ENCODE measurements at places on chromosomes 12 and 14.

GRCh38 chr14:105974902-105975301, 448.5 kb downstream of the TMEM121 start:
- no peak for DNase-seq

- no peak for DNase-seq
Observed at GRCh38 chr14:103339561-103339960, 5.5 kb downstream of the EIF5 start.

GRCh38 chr14:52351233-52352060, 37.3 kb downstream of the PTGER2 start:
- DNase-seq, result no peak

DNA sequence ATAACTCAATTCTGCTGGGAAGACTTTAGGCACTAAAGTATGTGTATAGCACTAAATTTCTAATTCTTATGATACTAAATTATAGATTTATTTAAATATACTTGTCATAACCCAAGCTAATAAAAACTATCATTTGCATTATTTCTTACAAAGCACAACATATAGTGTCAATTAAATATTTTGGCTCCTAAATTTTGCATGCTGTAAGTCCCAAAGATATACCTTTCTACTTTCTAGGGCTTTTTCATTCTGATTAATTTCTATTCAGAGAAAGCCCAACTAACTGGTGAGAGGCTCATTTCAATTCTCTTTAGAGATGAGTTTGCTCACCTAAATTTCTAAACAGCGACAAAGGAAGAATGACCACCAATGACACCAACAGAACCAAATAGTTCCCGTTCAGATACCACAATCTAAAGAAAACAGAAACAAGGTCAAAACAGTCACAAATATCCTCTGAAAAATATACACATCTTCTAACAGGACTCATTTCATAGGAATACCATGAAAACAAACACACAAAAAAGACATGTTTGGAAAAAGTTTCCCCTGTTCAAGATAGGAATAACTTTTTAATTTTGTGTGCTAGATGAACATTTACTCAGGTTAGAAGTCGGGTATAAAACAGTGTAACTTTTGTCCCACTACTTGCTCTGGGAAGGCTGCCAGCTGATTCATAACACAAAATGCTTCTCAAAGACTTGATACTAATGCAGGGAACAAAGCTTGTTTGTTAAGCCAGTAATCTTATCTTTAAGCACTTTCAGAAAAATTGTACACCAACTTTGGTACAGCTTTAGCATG, 7.6 kb downstream of the SLC38A2 start:
- DNase-seq, result no peak

DNA sequence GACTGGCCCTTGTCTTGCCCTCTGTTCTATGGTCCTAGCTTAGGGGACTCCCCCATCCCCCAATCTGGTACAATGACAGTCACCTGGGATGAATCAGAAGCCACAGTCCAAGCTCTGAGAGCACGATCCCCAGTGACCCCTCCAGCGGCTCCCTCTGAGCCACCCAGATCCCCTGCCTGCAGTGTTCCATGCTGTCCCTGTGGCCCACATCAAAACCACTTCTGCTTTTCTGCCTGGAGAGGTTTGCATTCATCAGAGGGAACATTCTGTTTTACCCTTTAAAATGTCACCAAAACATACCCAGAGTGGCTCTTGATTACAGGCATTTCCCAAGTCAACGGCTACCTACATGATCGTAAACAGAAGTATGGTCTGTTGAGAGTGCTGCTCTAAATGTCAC, 47.5 kb downstream of the NOS1 start:
- no peak for DNase-seq

DNA sequence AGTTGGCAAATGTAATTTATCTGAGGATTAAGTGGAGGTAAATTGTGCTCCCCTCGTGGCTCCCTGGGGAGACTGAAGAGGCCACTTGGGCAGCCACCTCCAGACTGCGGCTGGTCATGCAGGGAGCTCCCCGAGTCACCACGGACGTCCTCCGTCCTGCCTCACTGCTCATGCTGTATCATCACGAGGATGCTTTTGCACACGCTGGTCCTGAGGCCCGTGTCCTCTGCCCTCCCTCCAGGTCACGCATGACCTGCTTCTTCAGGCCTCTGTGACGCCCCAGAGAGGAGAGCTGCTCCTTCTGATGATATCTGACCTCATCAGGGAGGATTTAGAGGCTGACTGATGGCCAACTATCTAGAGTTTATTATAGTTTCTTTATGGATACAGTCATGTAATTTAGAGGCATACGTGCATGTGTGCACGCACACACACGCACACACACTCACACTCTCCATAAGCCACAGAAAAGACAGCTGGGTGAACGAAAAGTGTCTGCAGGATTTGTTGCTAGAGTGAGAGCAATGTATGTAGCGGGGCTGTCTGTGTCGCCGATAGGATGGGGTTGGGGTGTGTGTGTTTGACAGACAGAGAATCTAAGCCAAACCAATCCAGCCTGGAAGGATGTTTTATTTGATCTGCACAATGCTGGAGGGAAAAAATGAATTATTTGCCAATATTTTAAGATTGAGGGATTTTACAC, 160.0 kb downstream of the ADGRD1 start:
- no peak for DNase-seq

DNA sequence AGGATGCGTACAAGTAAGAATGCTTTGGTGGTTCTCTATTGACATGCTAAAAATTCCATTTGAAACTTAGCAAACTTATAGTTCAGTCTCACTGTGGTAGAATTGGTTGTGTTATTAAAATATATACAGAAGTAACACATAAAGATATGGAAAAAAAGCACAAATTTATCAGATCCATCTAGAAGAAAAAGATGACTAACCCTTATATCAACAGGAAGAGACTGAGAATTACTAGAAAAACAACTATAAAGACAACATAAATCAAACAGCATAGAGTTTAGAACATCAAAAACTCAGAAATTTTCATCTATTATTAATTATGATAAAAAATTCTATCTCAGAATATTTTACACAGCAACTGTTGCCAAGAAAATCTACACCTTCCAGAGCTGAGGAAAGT, 491.0 kb downstream of the ETNK1 start:
- no peak for DNase-seq

GRCh38 chr12:12903642-12904609, 12.6 kb downstream of the GPRC5A start:
- DNase-seq, result no peak

GRCh38 chr12:114167431-114167830, 201.3 kb upstream of the RBM19 start:
- DNase-seq, result no peak

DNA sequence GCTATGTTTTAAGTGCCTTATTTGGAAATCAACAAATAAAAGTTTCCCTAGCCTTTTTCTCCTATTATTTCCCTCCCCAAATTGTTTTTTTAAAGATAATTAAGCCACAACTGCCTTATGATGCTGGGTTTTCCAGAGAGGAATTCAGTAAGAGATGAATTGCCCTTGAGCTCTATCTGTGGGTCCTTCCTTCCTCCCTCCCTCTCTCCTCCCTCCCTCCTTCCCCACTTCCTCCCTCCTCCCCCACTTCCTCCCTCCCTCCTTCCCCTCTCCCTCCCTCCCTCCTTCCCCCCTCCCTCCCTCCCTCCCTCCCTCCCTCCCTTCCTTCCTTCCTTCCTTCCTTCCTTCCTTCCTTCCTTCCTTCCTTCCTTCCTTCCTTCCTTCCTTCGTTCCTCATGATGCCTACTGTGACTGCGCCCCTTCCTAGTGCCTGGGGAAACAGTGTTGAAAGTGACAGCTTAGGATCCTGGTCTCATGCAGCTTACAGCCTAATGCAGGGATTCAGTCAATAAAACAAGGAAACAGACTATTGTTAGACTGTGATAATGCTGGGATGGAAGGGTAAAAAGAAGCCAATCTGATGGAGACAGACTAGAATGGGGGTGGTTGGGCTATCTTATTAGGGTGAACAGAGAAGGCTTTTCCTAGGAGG, 1417.1 kb downstream of the AACS start:
- no peak for DNase-seq

DNA sequence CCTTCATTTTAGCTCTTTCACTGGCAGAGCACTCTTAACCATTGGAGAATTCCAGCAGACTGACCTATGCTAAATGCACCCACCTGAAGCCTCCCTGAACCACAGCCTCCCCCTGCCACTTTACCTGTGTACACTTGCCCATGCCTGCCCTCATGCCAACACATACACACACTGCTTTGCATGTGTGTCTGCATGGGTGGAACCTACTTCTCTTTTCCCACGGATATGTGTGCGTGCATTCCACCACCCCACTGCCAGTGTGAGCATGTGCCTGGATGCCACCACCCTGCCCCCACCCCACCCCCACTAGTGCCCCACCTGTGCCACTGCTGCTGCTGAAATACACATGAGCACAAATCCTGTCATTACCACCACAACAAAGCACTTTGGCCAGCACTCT, 49.5 kb upstream of the EEA1 start:
- DNase-seq, result no peak

DNA sequence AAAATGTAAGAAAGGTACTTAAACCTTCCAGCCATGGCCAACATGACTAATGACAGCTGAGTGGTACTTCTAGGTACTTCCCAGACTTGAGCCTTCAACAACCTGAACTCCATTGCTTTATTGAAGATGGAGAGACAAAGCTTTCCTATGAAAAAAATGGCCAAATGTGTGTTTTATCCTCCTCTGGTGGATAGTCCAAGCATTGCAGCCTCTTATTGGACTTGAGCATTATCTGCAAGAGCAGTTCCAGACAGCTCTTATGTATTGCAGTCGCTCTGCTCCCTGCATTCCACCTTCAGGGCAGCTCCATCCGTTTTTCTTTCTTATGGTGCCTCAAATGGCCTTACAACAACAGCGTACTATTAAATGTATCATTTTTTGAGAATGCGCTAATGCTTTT, 588.2 kb downstream of the NRXN3 start:
- DNase-seq, result no peak

DNA sequence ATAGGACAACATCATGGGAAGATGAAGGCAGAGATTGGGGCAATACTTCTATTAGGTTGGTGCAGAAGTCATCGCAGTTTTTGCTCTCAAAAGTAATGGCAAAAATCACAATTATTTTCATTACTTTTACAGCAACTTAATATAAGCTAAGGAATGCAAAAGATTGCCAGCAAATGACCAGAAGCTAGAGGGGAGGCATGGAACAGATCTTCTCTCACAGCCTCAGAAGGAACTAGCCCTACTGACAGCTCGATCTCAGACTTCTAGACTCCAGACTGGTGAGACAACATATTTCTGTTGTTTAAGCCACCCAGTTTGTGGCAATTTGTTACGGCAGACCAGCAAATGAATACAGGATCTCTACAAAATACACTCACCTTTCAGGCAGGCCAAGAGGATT, 348.5 kb upstream of the TBX3 start:
- no peak for DNase-seq

DNA sequence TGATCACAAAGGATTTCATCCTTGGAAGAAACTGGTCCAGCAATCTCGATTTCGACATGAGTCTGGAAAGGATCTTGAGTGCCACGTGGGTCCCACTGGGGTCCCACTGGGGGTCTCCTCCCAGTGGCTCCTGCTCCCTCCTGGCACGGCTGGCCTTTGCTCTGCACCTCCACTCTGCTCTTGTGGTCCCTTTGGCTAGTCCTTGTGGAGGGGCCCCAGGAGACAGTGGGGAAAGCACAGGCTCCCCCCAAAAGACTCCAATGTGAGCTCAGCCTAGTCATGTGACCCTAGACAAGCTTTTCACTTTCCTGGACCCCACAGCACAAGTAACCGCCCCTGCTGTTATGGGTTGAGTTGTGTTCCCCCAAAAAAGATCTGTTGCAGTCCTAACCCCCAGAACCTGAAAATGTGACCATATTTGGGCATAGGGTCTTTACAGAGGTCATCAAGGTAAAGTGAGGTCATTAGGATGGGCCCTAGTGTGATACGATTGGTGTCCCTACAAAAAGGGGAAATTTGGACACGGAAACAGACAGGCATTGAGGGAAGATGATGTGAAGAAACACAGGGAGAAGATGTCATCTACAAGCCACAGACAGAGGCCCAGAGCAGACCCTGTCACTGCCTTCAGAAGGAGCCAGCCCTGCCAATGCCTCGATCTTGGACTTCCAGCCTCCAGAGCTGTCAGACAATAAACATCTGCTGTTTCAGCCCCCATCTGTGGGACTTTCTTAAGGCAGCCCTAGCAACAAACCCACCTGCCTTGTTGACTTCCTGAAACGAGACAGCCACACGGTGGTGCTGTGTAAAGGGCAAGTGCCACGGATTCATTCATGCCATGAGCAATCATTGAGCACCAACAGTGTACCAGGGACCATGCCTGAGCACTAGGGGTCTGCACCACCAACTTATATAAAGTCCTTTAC, 23.8 kb upstream of the PPP2R5C start:
- DNase-seq, result no peak

- no peak for DNase-seq
Observed at GRCh38 chr12:23770202-23770938, 179.1 kb downstream of the SOX5 start.

DNA sequence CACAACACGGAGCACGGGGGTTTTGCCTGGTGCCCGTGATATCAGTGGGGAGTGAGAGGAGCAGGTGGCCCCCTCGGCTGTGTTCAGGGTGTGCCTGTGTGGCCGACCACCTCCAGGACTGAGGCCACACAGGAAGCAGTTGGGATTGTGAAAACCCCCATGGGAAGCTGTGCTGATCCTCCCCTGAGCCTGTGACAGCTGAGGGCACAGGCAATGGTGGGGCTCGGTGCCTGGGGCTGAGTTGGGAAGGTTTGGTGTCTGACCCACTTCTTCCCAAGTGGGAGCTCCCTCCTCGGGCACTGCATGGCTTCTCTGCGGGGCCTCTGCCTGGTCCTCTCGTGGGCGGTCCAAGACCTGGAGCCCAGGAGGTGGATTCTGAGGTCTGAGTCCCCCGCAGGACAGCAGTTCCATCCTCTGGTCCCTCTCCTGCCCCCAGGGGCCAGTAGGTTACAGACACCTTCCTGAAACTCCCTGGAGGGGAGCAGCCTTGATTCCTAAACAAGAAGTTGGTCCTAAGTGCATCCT, 17.9 kb downstream of the PACS2 start:
- no peak for DNase-seq

GRCh38 chr14:79602045-79602444, 609.3 kb downstream of the DIO2 start:
- no peak for DNase-seq

GRCh38 chr14:87060405-87060804, 932.6 kb downstream of the GALC start:
- no peak for DNase-seq

- no peak for DNase-seq
Observed at GRCh38 chr12:104865080-104865479, 93.0 kb downstream of the SLC41A2 start.

DNA sequence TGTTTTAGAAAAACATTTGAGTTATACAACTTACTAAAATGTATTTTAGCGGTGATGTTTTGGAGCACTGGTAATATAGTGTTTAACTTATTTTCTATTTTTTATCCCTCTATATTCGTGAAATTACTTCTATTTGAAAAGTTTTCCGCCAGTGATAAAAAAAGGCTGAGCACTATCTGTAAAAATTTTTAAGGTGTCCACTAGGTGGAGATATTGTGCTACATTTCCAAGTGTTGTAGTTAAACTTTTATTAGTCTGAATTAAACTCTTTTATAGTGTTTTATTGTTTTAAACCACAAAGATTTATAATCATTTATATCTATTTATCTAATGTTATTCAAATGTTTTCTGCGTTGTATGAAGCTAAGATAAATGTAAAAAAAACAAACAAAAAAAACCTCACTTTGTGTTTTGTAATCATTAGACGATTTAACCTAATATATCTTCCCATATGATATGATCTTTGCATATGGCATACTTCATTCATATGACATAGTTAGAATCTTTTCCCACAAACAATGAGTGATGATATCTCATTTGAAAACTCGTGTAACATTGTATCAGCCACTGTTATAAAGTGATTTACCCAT, 11.8 kb downstream of the ALG10B start:
- DNase-seq, result no peak

GRCh38 chr12:112167718-112168525, 42.6 kb downstream of the TRAFD1 start:
- DNase-seq, result no peak

GRCh38 chr12:82174383-82174782, 183.8 kb downstream of the CCDC59 start:
- DNase-seq, result no peak

Data from substantia nigra (tissue), 51 donors.